ENCODE measurements at places on chromosomes 5 and 9. TPM values are rescaled to one million over a fixed set of nuclear protein-coding genes. Genes with fewer than 3 reads are reported as not detected.

Gene TPM2
- 6.6 TPM for total RNA-seq

Gene LRRC19
- not detected for total RNA-seq

Gene SEMA6A
- total RNA-seq, result not detected

Gene SLC36A2
- total RNA-seq, result not detected

Gene KCNIP1
- not detected for total RNA-seq

Gene KIF4B
- 0.09 TPM for total RNA-seq

Gene TMEM252
- not detected for total RNA-seq

Gene NTRK2
- total RNA-seq, result 0.26 TPM

Gene PGM5
- not detected for total RNA-seq

Gene PRRX2
- 0.66 TPM for total RNA-seq

Gene RPL7A
- 3,155 TPM for total RNA-seq

Gene FOXD4
- total RNA-seq, result 0.22 TPM

Gene SFXN1
- 359 TPM for total RNA-seq

Gene HBEGF
- 2.1 TPM for total RNA-seq

Gene PPP3R2
- not detected for total RNA-seq

Gene PCA3
- total RNA-seq, result not detected

Gene ACTBL2
- total RNA-seq, result not detected
